ENCODE measurements at places on chromosomes 2 and 18. TPM values are rescaled to one million over a fixed set of nuclear protein-coding genes. Genes with fewer than 3 reads are reported as not detected.

GRCh38 chr2:3208179-3208578, 169.4 kb downstream of the EIPR1 start:
- H3K4me1 ChIP-seq = no peaks in the 10 kb centered on the region
- no peaks in the 10 kb centered on the region for H3K27me3 ChIP-seq
- H3K27ac ChIP-seq = no peak overlapping the region
- no peak overlapping the region for H3K4me3 ChIP-seq
- no peaks in the 10 kb centered on the region for H3K36me3 ChIP-seq
- DNase-seq = no peak

The GALNT5 gene
- 24.7 TPM for total RNA-seq

DNA sequence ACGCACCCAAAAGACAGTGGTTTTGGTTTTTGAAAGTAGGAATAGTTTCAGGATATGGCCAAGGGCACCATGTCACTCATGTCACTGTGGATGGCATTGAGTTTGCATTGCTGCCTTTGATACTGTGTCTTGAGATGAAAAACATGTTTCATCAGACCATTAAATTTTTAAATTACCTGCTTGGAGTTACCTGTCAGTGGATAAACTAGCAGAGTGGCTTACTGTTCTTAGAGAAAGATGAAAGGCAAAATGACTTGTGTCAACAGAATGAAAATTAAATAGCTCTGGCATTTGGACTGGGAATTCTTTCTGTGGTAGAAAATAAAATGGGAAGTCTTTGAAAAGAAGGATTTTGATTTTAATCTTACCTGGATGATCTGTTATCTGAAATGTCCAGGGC, 386 bp downstream of the ICOS start:
- no peaks in the 10 kb centered on the region for H3K4me1 ChIP-seq
- H3K4me3 ChIP-seq = peak overlapping the region; percentile 11
- no peak for DNase-seq
- no peaks in the 10 kb centered on the region for H3K36me3 ChIP-seq

DNA sequence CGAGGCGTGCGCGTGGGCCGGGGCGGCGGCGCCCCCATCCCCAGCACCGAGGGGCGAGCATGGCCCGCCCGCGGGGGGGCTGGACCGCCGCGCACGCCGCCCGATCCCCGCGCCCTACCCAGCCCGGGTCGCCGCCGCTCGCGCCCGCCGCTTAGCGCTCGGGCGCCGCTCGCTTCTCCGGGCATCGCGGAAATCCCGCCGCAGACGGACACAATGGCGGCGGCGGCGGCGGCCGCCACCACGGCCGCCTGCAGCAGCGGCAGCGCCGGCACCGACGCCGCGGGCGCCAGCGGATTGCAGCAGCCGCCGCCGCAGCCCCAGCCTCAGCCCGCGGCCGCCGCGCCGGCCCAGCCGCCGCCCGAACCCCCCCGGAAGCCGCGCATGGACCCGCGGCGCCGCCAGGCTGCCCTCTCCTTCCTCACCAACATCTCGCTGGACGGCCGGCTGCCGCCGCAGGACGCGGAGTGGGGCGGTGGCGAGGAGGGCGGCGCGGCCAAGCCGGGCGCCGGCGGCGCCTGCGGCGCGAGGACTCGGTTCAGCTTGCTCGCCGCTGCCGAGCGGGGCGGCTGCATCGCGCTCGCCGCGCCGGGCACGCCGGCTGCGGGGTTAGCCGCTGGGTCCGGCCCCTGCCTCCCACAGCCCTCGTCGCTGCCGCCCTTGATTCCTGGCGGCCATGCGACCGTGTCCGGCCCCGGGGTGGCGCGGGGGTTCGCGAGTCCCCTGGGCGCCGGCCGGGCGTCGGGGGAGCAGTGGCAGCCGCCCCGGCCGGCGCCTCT, 453 bp downstream of the CABLES1 start:
- H3K27me3 ChIP-seq = peaks cover 17% of the 10 kb centered on the region
- H3K4me3 ChIP-seq = peak overlapping the region; percentile 73
- H3K36me3 ChIP-seq = no peaks in the 10 kb centered on the region
- H3K4me1 ChIP-seq = peaks cover 35% of the 10 kb centered on the region
- peak overlapping the region; percentile 90 for H3K27ac ChIP-seq
- peak; percentile 92 for DNase-seq

The MARCHF4 gene
- 0.10 TPM for total RNA-seq

The RASGRP3 gene
- 12.1 TPM for total RNA-seq

DNA sequence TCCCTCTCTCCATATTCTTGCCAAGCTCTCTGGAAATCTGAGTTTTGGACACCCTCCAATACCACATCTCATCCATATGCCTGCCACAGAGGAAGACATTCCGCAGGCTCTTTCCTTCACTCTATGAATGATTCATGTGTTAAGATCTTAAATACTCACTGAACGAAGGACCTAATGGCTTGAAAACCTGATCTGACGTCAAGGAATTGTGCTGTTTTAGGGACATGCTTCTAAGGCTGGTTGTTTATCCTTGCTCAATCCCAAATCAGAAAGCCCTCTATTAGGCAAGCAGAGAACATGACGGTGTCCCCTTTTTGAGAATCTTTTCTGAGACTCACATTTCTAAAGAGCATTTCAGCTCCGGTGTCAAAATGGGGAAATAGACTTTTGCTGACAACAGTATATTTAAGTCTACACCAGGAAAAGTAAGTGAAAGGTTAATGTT, 83.7 kb upstream of the GALNT5 start:
- H3K27me3 ChIP-seq = no peaks in the 10 kb centered on the region
- no peak overlapping the region for H3K4me3 ChIP-seq
- DNase-seq = no peak
- H3K27ac ChIP-seq = no peak overlapping the region

GRCh38 chr18:54392543-54393023, 34.9 kb downstream of the C18orf54 start:
- no peaks in the 10 kb centered on the region for H3K4me1 ChIP-seq
- H3K27me3 ChIP-seq = no peaks in the 10 kb centered on the region
- no peak for DNase-seq
- no peak overlapping the region for H3K27ac ChIP-seq
- H3K36me3 ChIP-seq = no peaks in the 10 kb centered on the region
- H3K4me3 ChIP-seq = no peak overlapping the region

DNA sequence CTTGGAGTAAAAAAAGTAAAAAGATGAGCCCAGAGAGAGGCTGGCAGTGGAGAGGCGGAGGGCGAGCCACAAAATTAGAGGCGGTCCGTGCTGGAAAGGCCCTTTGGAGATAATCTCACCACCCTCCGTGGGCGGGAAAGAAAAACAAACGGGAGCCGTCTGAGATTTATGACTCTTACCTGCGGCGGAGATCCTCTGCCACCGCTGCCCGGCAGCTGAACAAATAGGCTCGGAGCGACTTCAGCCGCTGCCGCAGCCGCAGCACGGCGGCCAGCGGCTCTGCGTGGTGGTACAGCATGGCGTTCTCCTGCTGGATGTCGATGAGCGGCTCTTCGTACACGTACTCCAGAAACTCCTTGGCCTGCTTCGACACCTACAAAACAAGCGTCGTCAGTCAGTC, 94.6 kb downstream of the PLEKHM3 start:
- peak; percentile 77 for DNase-seq
- H3K27ac ChIP-seq = peak overlapping the region; percentile 30
- peaks cover 9% of the 10 kb centered on the region for H3K4me1 ChIP-seq
- no peaks in the 10 kb centered on the region for H3K36me3 ChIP-seq
- no peaks in the 10 kb centered on the region for H3K27me3 ChIP-seq
- no peak overlapping the region for H3K4me3 ChIP-seq

DNA sequence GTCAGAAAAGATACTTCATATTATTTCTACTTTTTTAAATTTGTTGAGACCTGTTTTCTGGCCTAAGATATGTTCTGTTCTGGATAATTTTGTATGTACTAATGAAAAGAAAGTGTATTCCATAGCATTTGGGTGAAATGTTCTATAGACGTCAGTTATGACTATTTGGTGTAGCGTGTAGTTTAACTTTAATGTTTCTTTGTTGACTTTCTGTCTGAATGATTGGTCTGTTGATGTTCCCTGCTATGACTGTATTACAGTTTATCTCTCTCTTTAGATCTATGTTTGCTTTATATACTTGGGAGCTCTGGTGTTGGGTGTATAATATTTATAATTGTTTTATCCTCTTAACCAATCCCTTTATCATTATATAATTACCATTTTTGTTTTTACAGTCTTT, 352.4 kb downstream of the PTPRM start:
- DNase-seq = no peak
- H3K4me1 ChIP-seq = no peaks in the 10 kb centered on the region
- H3K36me3 ChIP-seq = no peaks in the 10 kb centered on the region
- H3K4me3 ChIP-seq = no peak overlapping the region
- H3K27ac ChIP-seq = no peak overlapping the region
- no peaks in the 10 kb centered on the region for H3K27me3 ChIP-seq

DNA sequence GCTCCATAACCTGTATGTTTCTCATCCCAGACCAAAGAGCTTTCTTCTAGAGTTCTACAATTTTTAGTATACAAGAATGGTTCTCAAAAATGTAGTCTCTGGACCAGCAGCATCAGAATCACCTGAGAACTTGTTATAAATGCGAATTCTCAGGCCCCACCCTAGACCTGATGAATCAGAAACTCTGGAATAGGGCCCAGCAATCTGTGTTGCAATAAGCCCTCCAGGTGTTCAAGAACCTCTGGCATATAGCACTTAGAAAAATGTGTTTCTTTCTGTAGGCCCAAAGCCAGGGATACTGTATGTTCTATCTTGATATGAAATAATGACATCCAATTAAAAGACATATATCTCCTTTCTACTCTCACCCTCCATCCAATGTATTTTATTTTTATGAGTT, 10.4 kb downstream of the PAIP2B start:
- H3K36me3 ChIP-seq = no peaks in the 10 kb centered on the region
- no peaks in the 10 kb centered on the region for H3K4me1 ChIP-seq
- DNase-seq = no peak
- no peak overlapping the region for H3K27ac ChIP-seq
- no peaks in the 10 kb centered on the region for H3K27me3 ChIP-seq
- no peak overlapping the region for H3K4me3 ChIP-seq

DNA sequence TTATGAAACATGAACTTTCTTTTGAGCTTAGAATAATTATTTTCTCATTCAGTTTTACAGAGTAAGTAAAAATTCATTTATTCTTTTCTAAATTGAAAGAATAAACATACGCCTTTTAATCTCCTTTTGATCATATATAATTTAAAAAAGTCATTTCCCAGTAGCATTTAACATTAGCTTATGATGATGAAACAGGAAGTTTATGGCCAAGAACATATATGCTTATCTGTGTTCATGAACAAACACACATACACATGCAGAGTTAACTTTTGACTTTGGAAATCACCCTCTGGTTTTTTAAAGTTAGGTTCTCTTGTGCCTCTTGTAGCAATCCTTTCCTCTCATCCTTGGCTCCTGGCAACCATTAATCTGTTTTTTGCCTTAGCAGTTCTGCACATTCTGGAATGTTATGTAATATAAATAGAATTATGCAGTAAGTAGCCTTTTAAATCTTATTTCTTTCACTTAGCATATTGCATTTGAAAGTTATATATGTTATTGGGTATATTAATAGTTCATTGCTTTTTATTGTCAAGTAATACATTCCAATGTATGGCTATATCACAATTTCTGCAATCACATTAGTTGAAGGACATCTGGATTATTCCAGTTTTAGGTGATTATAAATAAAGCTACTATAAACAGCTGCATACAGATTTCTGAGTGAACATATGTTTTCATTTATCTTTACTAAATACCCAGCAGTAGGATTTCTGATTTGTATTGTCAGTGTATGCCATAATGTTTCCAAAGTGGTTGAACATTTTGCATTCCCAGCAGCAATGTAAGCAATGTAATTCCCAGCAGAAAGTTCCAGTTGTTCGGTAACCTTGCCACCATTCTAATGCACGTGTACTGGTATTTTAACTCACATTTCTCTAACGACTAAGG, 210.3 kb downstream of the ZRANB3 start:
- no peaks in the 10 kb centered on the region for H3K36me3 ChIP-seq
- no peak overlapping the region for H3K4me3 ChIP-seq

DNA sequence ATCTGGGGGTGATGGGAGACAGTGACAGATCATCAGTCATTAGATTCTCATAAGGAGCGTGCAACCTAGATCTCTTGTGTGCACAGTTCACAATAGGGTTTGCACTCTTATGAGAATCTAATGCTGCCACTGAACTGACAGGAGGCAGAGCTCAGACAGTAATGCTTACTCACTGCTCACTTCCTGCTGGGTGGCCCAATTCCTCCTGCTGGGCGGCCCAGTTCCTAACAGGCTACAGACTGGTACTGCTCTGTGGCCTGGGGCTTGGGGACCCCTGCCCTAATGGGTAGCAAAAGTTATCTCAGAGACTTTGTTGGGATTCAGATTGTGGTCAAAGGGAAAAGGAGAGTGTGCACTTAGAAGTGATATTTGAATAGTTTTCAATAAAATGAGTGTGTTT, 840.1 kb upstream of the ID2 start:
- no peaks in the 10 kb centered on the region for H3K36me3 ChIP-seq
- no peaks in the 10 kb centered on the region for H3K27me3 ChIP-seq
- H3K4me1 ChIP-seq = no peaks in the 10 kb centered on the region

All from upper lobe of left lung (tissue), 6 donors.